CD4-positive, alpha-beta T cell treated with Interleukin-15 for 1 hour (primary cell): ENCODE measurements at places on chromosomes 3 and 15.

DNA sequence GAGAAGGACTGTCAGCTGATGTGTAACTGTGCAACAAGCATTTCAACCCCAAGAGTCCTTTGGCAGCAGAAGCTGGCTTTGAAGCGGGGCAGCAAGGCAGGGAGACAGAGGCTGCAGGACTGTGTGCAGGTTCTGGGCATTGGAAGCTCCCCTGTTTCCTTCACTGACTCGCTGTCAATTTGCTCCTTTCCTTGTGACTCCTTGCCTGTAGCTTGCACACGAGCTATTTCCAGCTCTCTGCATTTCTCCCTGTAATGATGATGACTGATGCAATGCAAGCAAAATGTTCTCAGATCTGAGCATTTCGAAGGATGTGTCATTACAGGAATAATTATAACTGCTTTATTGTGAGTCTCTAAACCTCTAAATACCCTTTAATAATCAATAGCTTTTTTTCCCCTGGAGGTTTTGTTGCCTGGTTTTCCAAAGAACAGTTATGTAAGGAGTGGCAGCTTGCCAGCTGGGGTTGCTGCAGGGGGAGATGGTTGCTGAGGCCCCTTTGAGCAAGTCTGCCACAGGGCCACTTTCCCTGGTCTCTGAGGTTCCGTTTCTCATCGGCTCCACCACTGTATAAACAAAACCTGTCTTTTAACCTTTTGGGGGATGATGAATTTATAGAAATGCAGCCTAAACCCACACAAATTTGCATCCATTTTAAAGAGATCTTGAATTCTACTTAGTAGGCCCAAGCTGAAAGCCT lies 2.8 kb downstream of the APOD start:
- DNase-seq = no peak

- DNase-seq = no peak
Measured at GRCh38 chr3:30615615-30616346, 9.4 kb downstream of the TGFBR2 start.

- DNase-seq = no peak
Measured at GRCh38 chr15:51302480-51302879, 35.9 kb downstream of the CYP19A1 start.

- no peak for DNase-seq
Measured at GRCh38 chr15:61158504-61159407, 70.3 kb downstream of the RORA start.

GRCh38 chr15:70098153-70098460 lies 390 bp upstream of the TLE3 start:
- no peak for DNase-seq

DNA sequence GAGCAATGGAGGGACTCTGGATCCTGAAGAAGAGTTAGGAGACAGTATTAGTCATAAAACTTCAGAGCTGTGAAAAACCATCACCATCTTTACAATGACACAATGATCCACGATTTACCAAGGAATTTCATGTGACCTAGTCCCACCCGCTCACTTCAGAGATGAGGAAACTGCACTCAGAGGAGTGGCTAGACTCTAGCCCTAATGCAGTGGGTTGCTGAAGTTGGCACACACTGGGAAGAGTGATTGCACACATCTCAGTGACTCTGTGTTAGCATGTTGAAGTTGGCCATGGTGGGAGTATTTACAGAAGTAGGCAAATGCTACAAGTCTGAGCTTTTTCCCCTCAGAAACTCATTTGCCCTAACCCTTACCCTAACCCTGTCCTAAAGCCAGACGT lies 35.2 kb upstream of the SPATA12 start:
- DNase-seq = no peak

DNA sequence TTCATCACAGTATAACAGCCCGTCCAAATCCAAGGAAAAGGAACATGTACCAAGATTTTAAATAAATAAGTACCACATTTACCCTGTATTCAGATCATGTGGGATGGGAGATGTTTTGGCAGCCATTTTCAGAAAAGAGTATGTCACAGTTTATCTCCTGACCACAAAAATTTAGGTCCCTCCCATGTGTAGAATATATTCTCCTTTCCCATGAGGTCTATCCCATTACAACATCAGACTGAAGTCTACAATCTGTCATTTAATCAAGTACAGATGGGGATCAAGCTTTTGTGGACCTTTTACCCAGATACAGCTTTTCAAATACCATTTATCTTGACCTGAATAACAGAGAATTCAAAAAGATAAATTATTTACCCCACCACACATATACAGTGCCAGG lies 444.5 kb downstream of the PLOD2 start:
- DNase-seq = no peak

DNA sequence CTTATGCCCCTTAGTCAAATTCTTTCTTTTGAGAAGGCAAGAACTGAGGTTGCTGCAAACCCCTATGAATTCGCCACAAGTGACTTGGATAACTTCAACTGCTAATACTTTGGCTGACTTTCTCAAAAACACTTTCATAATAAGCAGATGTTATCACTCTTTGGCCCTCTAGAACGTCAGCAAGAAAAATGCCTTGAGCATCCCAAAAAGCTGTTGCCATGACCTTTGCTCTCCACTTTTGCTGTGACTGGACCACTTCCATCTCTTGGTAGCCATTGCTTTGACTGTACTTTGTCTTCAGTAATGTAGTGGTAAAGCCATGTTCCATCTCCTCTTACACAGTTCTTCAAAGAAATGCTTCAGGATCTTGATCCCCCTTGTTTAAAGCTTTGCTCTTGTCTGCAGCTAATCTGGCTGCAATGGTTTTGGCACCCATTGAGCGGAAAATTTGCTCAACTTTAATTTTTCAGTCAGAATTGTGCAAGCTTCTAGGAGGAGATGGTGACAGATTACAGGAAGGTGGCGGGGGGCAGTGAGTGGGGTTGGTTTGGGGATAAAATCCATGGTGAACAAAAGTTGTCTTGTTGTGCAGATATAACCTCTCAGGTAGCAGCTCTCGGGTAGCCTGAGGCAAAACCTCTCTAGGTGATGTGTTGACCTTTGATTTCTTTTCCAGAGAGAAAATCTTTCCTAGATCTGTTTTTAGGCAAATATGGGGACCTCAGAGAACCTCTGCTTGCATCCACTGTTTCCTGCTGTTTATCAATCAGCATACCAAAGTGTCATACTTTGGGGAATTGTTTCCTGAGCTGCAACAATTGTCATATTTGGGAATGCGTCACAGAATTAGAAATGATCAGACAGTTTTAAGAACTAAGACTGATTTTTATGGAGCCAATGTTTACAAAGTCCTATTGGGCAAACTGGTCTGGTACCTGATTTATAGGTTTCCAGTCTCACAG lies 83.6 kb downstream of the CCR1 start:
- no peak for DNase-seq

- no peak for DNase-seq
Measured at GRCh38 chr15:70772402-70772801, 9.0 kb upstream of the UACA start.

GRCh38 chr3:131353986-131354385 lies 27.6 kb upstream of the NUDT16 start:
- DNase-seq = no peak

- no peak for DNase-seq
Measured at GRCh38 chr3:125187599-125187910, 25.0 kb downstream of the SLC12A8 start.

- DNase-seq = no peak
Measured at GRCh38 chr3:133169331-133170068, 131.3 kb downstream of the TMEM108 start.

DNA sequence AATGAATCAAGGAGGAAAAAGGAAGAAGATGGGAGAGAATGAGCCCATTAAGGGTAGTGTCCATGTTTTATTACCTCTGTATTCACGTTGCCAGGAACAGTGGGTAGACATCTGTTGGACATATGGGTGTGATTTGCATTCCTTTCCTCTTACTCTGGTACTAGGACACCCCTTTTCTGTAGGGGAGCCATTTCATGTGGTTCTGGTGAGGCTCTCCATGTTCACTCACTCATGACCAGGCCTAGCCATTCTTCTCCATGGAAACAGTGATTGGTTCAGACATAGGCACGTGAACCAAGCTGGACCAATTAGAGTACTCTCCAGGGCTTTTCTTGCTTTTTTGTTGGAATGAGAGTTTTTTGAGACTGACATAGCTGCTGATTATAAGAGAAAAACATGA lies 39.6 kb upstream of the PDCD6IP start:
- no peak for DNase-seq

DNA sequence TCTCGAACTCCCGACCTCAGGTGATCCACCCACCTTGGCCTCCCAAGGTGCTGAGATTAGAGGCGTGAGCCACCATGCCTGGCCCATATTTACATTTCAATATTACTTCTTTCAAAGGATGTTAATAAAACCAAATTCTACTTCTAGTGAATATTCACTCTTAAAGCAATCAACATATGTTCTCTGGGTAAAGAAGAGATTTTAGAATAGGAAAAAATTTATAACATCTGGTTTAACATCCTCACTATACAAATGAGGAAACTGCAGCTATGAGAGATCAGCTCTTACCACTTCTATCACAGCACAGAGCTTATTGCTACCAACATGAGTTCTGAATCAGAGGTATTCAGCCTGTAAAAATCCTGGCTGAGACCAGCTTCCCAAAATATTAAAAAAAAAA lies 48.7 kb downstream of the IL17RD start:
- DNase-seq = no peak

DNA sequence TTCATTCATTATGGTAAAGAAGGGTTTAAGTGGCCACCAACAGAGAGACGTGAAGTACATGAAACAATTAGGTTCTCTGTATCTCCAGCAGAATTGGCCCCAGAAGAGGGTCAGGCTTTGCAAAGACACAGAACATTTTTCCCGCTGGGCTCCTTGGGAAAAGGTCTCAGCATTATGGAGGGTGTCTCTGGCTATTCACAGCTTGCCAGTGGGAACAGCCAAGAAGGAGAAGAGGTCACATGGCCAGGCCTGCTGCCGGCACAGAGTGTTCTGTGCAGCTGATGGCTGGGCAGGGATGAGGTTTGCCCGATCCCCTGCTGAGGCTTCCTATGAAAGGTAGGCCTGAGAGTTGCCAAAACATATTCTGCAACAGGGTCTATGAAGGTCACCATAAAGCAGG lies 77.8 kb upstream of the LPP start:
- no peak for DNase-seq

DNA sequence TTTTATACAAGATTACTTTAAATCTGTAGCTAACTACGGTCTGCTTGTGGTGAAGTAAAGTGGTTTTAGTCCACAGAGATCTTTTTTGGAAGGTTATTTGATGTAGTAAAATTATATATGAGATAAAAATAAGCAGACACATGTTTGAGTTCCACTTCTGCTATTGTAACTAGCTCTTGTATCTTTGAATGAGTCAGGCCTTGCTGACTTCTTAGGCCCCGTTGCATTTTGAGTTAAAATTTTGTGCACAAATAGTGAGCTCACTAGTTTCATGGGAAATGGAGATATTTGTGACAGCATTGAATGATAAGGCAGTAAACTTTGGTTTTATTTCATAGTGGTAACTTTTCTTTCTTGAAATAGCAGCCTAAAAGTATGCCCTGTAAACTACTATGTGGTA lies 42.6 kb downstream of the ARIH1 start:
- no peak for DNase-seq
